ENCODE measurements at places on chromosomes 4 and X.

DNA sequence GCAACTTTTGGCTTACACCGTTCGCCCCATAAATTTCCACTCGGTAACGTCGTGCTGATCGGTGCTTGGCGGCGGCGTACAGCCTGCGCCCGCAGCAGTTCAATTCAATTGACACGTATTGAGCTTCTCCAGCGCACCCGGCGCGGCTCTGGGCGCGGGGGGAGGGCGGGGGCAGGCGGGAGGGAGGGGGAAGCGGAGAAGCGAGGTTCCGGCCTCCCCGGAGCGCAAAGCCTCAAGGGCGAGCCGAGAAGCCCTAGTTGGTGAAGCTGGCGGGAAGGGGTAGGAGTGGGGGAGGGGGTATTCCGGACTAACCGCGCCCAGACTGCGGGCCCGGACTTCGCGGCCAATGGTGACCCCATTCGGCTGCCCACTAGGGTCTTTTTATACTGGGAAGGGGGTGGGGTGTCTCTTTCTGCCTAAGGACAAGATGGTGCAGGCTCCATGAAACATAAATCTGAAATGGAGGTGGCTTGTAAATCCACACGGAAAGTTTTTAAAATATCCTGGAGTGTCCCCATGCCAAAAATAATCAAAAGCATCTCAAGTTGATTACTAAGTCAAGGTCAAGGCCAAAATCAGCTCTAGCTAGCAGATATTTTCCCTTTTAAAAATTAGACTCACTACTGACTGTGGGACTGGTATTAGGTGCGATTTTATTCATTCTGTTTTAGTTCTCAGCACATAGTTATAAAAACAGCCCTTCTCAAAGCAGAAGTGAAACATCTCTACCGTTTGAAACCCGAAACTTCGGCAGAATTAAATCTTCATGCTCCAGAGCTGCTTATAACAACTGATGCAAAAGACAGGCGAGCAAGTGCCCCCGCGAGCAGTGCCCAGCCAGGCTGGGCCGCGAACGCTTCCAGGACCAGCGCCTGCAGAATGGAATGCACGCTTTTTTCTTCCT lies 1.5 kb upstream of the BCOR start:
- DNase-seq: no peak

GRCh38 chr4:5782829-5783476 lies 72.0 kb downstream of the EVC start:
- DNase-seq: no peak

DNA sequence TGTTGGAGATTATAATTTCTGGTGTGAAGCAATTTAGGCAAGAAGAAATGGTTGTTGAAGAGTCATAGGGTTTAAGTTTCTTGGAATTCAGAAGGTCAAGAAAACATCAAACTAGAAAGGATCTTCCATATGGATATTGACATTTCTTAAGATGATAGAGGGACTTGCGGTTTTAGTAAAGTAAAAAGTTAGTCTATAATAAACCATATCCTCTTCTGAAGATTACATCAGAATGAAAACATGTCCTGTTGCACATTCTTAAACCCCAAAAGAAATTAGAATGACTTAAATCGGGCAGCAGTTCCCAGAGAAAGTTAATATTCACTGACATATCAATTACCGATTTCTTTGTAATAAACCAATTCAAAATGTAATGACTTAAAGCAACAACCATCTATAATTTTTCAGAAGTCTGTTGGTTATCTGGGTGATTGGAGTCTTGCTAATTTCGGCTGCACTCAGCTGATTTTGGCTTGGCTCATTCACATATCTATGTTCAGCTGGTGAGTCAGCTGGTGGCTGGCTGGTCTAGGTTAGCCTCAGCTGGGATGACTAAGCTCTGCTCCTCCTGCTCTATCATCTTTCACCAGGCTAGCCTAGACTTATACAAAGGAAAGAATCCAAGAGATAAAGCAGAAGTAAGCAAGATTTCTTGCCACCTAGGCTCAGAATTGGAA lies 24.4 kb upstream of the DYNLT3 start:
- no peak for DNase-seq

DNA sequence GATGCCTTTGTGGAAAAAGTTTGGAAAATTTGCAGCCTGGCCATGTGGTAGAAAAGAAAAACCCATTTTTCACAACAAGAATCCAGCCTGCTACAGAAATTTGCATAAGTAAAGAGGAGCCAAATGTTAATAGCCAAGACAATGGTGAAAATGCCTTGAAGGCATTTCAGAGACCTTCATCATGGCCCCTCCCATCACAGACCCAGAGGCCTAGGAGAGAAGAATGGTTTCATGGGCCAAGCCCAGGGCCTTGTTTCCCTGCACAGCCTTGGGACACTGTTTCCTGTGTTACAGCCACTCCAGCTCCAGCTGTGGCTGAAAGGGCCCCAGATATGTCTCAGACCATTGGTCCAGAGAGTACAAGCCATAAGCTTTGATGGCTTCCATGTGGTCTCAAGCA lies 101.4 kb upstream of the LINC00632 start:
- DNase-seq: no peak

DNA sequence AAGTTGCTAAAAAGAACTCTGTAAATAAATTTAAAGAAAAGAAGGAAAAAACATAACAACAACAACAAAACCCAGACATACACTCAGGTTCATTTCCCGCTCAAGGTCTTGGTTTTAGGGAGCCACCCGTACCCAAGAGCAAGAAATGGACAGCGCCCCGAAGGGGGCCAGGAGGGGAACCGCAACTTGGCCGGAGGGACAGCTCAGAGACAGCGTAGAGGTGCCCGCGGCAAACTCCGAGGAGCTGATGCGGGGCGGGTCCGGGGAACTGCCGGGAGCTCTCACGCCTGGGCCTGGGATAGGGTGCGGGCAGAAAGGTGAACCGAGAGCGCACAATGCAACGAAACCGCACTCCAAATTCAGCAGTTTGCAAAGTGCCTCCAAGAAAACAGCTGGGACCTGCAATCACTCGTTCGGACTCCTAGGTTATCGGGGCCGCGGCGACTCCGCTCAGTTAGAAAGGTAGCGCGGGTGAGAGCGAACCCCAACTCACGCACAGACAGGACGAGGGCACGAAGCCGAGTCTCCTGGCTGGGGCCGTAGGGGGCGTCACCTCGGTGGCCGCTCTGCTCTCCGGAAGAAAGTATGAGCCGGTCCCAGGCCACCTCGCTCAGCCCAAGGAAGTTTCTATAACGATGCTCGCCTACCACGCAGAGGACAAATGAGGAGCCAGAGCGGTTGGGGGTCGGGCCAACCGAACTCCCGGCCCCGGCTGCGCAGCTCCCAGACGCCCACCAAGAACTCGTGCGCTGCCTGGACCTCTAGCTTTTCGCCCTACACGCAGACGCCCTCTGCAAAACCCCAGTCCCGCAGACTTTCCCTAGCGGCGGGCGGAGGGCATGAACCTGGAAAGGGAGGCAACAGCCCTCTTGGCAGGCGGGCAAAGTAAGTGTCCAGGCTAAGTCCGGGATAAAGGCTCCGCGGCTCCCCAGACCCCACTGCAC lies 1.4 kb downstream of the NDNF start:
- peak; percentile 6 for DNase-seq

DNA sequence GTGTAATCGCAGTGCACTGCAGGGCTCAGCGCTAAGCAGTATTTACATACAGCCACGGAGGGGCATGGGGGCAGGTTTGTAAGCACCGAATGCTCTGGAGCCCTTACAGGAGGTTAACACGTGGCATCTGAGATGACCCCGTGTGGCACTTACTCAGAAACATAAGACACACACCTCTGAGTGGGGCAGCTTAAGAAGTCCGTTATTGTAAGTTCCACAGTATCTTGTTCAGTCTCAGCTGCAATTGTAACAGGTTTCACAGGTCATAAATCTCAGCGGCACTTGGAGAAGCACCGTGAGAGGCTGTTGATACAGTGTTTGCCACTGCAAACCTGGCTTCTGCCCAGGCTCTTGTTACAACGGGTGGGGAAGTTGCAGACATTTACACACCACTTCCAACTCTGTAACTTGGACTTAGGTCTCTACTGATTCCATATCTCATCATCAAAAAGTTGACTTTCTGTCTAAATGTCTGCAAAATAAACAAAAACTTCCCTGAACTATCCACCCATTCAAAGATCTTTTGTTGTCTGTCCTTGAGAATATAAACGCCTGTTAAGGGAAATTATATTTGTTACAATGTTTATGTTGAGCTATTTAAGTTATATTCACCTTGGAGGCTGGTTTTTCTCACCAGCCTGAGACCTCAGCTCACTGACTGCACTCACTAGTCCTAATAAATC lies 10.3 kb downstream of the CPLX1 start:
- no peak for DNase-seq

- no peak for DNase-seq
These were observed 71.9 kb downstream of the PDLIM5 start for GRCh38 chr4:94523617-94524016.

DNA sequence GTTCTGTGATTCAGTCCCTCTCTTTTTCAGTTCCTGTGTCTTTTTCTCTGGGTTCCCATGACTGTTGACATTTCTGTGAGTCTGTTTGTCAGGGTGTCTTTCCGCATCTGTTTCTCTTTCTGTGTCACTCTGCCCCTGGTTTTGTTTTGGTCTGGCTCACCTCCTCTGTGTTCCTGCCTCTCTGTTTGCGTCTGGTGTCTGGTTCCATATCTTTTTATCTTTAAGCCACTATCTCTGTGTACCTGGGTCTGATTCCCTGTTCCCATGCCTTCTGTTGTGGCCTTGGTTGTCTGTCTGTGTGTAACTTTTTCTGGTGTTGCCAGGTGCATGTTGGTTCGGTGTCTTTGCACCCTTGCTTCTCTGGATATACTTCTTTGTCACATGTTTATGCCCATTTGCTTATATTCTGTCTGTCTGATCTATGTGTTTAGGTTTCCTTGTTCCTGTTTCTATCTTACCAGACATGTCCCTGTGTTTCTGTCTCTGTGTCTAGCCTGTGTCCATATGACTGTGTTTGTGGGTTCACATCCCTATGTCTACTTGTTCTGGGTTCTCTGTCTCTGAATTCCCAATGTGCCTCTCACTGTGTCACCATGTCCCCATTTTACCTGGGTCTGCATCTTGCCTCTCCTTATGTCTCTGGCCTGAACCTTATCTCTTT lies 50.2 kb downstream of the ITIH6 start:
- DNase-seq: no peak

- DNase-seq: no peak
These were observed 326.8 kb downstream of the RAPGEF2 start for GRCh38 chr4:159429693-159430035.

- no peak for DNase-seq
These were observed 197.8 kb downstream of the PALLD start for GRCh38 chr4:168694667-168695066.

- no peak for DNase-seq
These were observed 23.0 kb upstream of the PPA2 start for GRCh38 chr4:105496899-105497298.

GRCh38 chr4:102592256-102592655 lies 91.1 kb downstream of the NFKB1 start:
- DNase-seq: no peak

GRCh38 chr4:6190486-6190885 lies 9.9 kb downstream of the JAKMIP1 start:
- DNase-seq: no peak

DNA sequence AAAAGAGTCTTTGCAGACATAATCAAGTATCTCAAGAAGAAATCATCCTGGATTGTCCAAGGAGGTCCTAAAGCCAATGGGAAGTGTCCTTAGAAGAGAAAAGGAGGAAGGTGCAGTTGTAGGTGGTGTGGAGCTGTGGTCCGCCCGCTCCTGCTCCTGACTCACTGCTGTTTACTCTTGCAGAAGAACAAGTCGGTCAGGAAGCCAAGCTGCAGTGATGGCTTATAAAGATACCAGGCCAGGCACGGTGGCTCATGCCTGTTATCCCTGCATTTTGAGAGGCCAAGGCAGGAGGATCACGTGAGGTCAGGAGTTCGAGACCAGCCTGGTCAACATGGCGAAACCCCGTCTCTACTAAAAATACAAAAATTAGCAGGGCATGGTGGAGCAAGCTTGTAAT lies 66.4 kb upstream of the ATP6AP2 start:
- no peak for DNase-seq

DNA sequence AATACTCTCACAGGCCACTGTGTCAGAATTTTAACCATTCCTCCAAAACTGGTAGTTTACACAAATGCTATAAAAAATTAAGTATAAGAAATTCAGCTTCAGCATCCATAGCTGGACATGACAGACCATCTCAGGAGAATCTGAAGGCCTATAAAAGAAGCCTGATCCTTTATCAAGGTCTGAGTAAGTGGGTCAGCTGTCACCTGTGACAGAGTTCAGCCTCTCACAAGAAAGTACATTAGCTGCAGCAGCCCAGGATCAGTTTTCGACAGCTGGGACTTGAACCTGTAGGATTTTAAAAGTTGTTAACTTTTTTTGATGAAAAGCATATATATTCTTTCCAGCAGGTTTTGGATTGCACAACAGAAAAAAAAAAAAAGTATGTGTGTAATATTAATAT lies 60.7 kb downstream of the PPP3CA start:
- no peak for DNase-seq

DNA sequence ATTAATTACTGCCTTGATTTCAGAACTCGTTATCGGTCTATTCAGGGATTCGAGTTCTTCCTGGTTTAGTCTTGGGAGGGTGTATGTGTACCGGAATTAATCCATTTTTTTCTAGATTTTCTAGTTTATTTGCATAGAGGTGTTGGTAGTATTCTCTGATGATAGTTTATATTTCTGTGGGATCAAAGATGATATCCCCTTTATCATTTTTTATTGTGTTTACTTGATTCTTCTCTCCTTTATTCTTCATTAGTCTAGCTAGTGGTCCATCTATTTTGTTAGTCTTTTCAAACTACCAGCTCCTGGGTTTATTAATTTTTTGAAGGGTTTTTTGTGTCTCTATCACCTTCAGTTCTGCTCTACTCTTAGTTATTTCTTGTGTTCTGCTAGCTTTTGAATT lies 32.1 kb downstream of the CDX4 start:
- DNase-seq: no peak

DNA sequence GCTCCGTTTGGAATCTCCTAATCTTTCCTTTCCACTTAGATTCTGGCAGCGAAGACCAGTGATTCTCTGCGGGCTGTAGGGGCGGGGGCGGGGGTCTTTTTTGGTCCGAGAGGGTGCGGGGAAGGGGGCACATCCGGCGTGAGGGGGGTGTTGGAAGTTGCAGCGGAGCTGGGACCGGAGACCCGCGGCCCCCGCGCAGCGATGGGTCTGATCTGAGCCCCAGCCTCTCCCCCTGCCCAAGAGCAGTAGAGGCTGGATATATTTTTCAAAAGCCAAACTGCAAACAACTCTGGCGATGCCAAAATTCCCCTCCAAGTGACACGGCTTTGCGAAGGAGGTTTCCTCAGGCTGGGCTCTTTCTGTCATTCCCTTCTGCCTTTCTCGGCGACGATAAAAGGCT lies 355 bp downstream of the GRID2 start:
- no peak for DNase-seq

GRCh38 chr4:62133977-62134376 lies 933.9 kb downstream of the ADGRL3 start:
- DNase-seq: no peak

GRCh38 chrX:120732461-120732860 lies 102.6 kb upstream of the C1GALT1C1 start:
- DNase-seq: no peak
